Right renal pelvis (tissue), 4 donors: ENCODE measurements at places on chromosomes 4 and X. TPM values are rescaled to one million over a fixed set of nuclear protein-coding genes. Genes with fewer than 3 reads are reported as not detected.

Gene GPRASP1
- 13.1 TPM for polyA plus RNA-seq

DNA sequence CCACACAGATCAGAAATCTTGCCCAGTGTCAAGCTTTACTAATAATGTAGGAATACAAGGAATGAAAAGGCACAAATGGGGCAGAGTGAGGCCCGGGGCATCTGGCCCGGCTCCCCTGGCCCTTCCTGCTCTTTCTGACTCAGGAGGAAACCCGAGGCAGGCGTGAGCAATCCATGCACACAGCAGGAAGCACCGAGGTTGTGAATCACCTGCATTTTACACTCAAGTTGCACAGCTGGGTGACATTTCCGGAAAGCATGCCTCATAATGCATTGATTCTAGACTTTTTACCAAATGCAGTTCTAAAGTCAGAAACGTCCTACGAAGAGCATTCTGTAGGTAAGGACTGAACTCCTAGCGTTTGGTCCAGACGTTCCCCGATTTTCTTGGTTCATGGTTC, 38.9 kb downstream of the PRIMPOL start:
- no peak for DNase-seq

- DNase-seq, result no peak
Observed at GRCh38 chr4:171024720-171025303, 788.4 kb upstream of the GALNTL6 start.

GRCh38 chr4:121869841-121870822, at the start of gene BBS7:
TSS of gene BBS7 (minus strand) at chr4:121870474. CDS start at chr4:121870313, 161 bp downstream.
- DNase-seq, result peak; percentile 97

- no peak for DNase-seq
Observed at GRCh38 chrX:21873063-21873775, 17.4 kb downstream of the YY2 start.

GRCh38 chr4:83701041-83701440, 165.1 kb downstream of the GPAT3 start:
- no peak for DNase-seq

DNA sequence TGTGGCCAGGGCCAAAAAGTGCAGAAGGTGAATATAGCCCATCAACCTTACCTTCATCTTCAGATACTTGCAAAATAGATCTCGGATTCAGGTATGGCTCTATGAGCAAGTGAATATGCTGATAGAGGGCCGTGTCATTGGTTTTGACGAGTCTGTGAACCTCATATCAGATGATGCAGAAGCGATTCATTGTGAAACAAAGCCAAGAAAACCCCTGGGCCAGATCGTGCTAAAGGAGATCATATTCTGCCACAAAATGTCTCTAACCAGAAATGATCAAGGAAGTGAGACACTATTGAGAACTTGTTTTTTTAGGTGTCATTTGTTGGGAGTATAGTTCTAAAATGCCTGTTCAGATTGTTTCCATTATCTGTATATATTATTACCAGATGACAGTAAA, 48.3 kb downstream of the PDK3 start:
- no peak for DNase-seq

- DNase-seq, result no peak
Observed at GRCh38 chrX:15170927-15171326, 99.0 kb downstream of the ASB9 start.

Gene MAGEB10
- not detected for polyA plus RNA-seq

Gene DUSP9
- 50.7 TPM for polyA plus RNA-seq

Gene TMEM154
- polyA plus RNA-seq, result 0.28 TPM

DNA sequence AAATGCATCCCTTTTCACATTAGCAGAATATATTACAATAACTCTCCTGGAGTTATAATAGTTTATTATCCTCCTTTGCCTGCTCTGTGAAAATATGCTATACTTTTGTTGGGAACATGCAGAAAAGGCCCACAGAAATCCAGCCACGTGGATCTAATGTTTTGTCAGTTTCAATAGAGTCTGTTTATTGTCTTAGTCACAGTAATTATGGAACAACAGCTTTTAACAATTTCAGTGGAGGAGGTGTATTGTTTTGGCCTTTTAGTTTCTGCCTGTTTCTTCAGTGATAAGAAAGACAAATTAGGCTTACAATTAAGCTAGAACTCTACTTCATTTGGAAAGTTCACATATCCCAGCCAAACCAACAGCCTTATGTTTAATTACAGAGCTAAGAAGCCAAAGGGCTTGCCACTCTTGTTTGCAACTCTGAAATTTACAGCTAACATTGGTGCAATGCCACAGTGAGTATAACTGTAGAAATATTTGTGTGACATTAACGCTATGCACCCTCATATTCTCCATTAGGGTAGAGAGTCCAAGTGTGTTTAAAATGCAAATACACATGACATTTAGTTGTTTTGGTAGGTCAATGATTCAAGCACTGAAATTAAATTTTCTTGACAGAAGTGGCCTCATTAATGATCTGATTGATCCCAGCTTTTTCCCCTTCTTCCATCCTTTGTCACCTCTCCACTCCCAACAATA, 175.8 kb downstream of the USP46 start:
- no peak for DNase-seq

Gene TREX2
- polyA plus RNA-seq, result 0.37 TPM

- no peak for DNase-seq
Observed at GRCh38 chr4:23202712-23203247, 510.0 kb downstream of the GBA3 start.

DNA sequence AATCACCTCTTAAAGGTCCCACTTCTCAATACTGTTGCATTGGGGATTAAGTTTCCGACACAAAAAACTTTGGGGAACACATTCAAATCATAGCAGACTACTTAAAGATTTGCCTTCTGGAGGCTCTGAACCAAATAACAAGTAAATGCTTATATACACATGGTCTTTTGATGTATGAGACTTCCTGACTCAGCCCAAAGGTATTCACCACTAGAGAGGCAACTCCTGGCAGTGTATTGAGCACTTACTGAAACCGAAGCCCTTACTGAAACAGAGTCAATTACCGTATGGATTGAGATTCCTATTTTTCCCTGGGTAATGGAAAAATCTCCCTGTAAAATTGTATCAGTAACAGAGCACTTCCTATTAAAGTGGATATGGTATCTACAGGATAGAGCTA, 45.4 kb downstream of the ZCCHC13 start:
- no peak for DNase-seq

Gene ADAD1
- polyA plus RNA-seq, result not detected

Gene FBXW7
- polyA plus RNA-seq, result 33.9 TPM

Gene NXF2
- polyA plus RNA-seq, result 0.61 TPM

GRCh38 chr4:39933671-39934590, 43.8 kb downstream of the PDS5A start:
- no peak for DNase-seq

GRCh38 chr4:185128272-185129119, 14.6 kb upstream of the SLC25A4 start:
- no peak for DNase-seq

- DNase-seq, result no peak
Observed at GRCh38 chr4:140049849-140050637, 103.9 kb downstream of the MAML3 start.

Gene PCDH19
- 2.2 TPM for polyA plus RNA-seq

- DNase-seq, result no peak
Observed at GRCh38 chr4:13233755-13234154, 250.4 kb downstream of the RAB28 start.

DNA sequence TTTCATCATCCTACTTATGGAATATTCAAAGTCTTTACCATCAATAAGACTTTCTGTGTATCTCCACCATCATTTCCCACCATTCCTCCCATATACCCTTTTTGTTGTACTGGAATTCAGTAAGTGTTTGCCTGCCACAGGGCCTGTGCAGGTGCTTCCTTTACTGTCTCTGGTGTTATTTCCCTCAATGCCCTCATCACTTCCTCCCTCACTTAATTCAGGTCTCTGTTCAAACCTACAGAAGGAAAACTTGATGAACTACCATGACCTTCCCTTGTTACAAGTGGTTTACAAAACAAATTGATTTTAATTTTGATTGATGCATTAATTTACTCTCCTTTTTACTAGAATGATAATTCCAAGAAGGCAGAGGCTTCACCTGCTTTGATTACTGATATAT, 159.5 kb upstream of the FAT4 start:
- DNase-seq, result no peak

DNA sequence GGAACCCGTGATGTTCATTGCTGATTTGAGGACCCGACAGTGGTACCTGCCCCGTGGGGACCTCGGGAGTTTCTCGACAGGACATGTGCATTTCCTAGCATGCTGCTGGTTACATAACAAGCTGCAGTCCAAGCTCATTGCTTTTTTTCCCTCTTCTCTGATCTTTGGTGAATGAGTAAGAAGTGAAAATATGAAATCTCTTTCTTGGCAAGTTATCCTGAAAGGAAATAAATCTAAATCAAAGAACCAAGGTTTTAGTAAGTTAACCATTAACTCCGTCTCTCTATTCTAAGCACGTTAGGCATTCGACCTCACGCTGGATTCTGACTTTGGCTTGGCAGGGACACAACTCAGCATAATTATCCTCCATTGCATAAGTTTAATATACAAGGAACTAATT, 86.6 kb downstream of the STK32B start:
- peak; percentile 8 for DNase-seq

Gene GATA1
- polyA plus RNA-seq, result 0.53 TPM

DNA sequence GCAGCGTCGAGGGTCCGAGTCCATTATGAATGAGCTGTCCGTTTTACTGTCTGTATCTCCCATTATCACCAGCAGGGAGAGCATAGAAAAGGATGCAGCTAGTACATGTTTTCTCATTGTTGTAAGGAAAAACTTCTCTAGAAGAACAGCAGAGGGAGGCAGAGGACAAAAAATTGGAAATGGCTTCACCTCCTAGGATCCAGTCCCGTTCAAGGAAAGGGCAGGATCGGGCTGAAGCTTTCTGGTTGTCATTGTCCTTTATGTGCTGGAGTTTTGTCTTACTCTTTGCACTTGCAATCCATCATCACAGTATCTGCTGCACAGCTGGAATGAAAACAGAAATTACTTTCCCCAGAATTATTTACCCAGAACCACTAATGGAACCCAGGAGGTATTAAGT, 14.7 kb downstream of the NDP start:
- peak; percentile 58 for DNase-seq

DNA sequence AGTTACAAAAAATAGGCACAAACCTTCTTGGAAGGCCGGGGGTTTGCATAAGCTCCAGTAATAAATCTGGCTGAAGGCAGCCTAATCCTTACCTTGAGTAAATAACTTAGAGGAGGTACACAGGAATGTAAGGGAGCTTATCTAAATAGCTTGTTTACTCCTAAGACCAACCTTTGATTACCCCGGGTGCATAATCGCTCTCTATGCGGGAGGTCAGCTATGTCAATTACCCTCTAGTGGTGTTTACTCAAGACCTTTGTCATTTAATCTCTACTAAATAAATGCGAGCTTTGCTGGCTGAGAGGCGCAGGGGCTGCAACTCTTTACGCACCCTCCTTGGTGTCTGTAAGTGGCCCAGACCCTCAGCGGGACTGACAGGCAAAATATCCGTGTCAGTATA, 50.2 kb upstream of the MAP9 start:
- DNase-seq, result no peak

Gene RNF175
- 4.7 TPM for polyA plus RNA-seq

- DNase-seq, result no peak
Observed at GRCh38 chr4:11228530-11228929, 200.2 kb downstream of the HS3ST1 start.

DNA sequence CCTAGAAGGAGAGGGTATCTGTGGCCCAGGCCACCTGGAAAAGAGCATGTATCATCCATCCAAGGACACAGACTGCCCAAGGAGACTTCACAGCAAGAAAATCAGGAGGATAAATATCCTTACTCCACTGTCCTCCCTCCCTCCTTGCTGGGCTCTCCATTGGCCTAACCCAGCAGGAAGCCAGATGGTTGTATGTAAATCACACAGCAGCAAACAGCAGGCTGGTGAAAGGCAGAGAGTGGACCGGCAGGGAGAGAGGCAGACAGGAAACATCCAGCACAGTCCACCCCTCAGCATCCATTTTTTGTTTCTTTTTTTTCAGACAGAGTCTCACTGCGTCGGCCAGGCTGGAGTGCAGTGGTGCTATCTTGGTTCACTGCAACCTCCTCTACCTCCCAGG, 17.5 kb downstream of the TXK start:
- DNase-seq, result no peak

DNA sequence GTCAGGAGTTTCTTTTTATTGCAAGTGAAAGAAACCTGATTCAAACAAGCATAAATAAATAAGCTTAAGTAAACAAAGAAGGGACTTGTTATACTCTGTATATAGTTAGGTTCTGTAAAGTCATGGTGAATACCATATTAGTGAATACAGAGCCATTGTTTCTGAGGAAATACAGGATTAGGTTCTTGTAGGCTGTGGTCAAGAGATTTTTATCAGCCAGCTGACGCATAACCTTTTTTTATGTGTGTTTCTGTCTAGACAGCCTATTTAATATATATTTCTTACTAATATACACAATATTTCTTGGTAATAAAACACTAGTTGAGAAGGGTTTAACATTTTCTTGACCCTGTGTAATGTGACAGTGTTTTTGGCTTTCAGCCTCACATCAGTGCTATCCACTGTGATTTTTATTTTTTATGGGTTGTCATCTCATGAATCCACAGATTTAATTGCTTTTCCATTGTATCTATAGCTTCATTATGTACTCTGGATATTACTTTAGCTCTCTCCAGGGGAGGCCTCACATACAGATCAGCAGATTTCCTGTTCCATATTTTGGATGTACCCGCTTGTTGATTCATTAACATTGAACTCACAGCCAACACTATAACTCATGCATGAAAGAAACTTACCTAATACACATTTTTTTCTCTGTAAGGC, 8.0 kb downstream of the HERC3 start:
- DNase-seq, result no peak

Gene RHOH
- polyA plus RNA-seq, result 0.56 TPM
